ENCODE measurements at places on chromosomes 12 and 14. TPM values are rescaled to one million over a fixed set of nuclear protein-coding genes. Genes with fewer than 3 reads are reported as not detected.

DNA sequence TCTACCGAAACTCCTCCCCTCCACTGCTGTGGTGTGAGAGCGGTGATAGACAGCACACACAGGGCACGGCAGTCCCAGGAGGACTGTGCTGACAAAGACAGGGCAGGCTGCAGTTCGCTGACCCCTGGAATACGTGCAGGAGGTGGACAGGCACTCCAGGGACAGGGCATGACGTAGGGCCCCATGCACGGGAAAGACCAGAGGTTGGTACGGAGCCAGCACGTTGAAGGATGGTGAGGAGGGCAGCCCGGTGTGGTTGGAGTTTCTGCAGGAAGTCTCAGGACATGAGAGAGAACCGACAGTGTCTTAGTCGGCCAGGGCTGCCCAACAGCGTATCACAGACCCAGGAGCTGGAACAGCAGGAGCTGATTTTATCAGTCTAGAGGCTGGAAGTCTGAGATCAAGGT lies 254.2 kb upstream of the FKBP4 start:
- DNase-seq, result no peak

DNA sequence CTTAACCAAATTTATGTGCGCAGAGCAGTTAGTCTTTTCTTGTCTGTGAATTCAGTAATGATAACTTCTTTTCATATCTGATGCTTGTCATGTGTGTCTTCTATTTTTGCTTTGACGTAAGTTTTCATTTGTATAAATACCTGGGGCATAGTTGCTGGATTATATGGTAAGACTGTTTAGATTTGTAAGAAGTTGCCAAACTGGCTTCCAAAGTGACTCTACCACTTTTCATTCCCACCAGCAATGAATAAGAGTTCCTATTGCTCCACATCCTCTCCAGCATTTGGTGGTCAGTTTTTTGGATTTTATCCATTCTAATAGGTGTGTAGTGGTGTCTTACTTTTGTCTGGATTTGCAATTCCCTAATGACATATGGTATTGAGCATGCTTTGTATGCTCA lies 8.9 kb downstream of the ZNF268 start:
- no peak for DNase-seq

CLEC2B gene
- 9.4 TPM for total RNA-seq

DNA sequence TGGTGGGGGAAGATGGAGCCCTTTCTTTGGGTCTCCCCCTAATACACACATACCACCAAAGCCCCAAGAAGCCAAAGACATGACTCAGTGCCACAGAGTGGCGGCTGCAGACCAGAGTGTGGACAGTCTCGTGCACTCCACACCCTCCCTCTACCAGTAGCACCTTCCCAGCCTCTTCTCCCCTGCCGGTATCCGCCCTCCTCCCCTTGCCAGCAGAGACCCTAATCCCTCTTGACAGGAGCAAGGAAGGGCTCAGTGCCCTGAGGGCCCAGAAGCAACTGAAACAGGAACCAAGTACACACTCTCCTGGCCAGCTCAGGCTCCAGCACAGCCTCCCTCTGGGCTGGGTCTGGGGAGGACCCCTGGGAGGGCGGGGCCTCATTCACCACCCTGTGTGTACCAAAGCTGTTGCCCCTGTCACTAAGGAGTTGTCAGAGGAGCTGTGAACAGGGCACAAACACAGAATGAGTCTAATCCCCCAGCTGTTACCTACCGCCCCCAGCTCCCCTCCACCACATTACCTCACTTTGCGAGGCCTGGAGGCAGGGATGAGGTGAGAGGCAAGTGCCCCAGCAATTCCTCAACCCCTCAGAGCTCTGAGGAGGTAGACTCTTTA lies 8.2 kb downstream of the SPRYD3 start:
- no peak for DNase-seq

All from A673 (cell line).